ENCODE measurements at places on chromosomes 3 and 15. TPM values are rescaled to one million over a fixed set of nuclear protein-coding genes. Genes with fewer than 3 reads are reported as not detected.

Gene ITGA11
- 3.1 TPM for polyA plus RNA-seq

Gene EMC7
- 105 TPM for polyA plus RNA-seq

Gene SERINC4
- 0.23 TPM for polyA plus RNA-seq

Gene STRIT1
- polyA plus RNA-seq, result 1.9 TPM

Gene UBR1
- 22.6 TPM for polyA plus RNA-seq

Gene TICRR
- polyA plus RNA-seq, result 7.6 TPM

Gene RTP4
- polyA plus RNA-seq, result 0.71 TPM

Gene LRRC31
- polyA plus RNA-seq, result 0.26 TPM

Gene HRG
- 2.8 TPM for polyA plus RNA-seq

Gene CFAP100
- polyA plus RNA-seq, result 1.1 TPM

Gene IQCH
- 10.1 TPM for polyA plus RNA-seq

Gene RLBP1
- not detected for polyA plus RNA-seq

Gene ALDH1A2
- polyA plus RNA-seq, result 287 TPM

Gene SPATA12
- polyA plus RNA-seq, result not detected

Gene CA12
- polyA plus RNA-seq, result 137 TPM

Gene FGF7
- polyA plus RNA-seq, result 15.3 TPM

Gene COL6A5
- polyA plus RNA-seq, result 0.04 TPM

Gene PLA2G4B
- polyA plus RNA-seq, result 7.9 TPM

Gene ZNF502
- polyA plus RNA-seq, result 13.8 TPM

Gene GP9
- polyA plus RNA-seq, result 2.2 TPM

Gene CCR3
- not detected for polyA plus RNA-seq

Gene FANCI
- polyA plus RNA-seq, result 38.3 TPM

Gene ROBO1
- polyA plus RNA-seq, result 115 TPM

Gene BOC
- polyA plus RNA-seq, result 18.9 TPM

Gene CTXN2
- polyA plus RNA-seq, result not detected

Gene GABRB3
- polyA plus RNA-seq, result 9.1 TPM

Gene ST8SIA2
- 6.0 TPM for polyA plus RNA-seq

Gene DGKG
- polyA plus RNA-seq, result 0.78 TPM

Gene TRPM1
- 0.54 TPM for polyA plus RNA-seq

Gene SPESP1
- polyA plus RNA-seq, result 5.8 TPM

Gene LYZL4
- not detected for polyA plus RNA-seq

Gene GOLGA6L10
- polyA plus RNA-seq, result 3.7 TPM

Gene PLSCR5
- polyA plus RNA-seq, result not detected

Gene PP2D1
- 0.49 TPM for polyA plus RNA-seq

Gene ENTPD3
- 2.2 TPM for polyA plus RNA-seq

Gene SHQ1
- polyA plus RNA-seq, result 26.9 TPM

Gene CPLX3
- not detected for polyA plus RNA-seq

Gene SEMA5B
- polyA plus RNA-seq, result 17.5 TPM

All from right renal cortex interstitium (tissue), 3 donors.